ENCODE measurements at places on chromosomes 7 and 10.

DNA sequence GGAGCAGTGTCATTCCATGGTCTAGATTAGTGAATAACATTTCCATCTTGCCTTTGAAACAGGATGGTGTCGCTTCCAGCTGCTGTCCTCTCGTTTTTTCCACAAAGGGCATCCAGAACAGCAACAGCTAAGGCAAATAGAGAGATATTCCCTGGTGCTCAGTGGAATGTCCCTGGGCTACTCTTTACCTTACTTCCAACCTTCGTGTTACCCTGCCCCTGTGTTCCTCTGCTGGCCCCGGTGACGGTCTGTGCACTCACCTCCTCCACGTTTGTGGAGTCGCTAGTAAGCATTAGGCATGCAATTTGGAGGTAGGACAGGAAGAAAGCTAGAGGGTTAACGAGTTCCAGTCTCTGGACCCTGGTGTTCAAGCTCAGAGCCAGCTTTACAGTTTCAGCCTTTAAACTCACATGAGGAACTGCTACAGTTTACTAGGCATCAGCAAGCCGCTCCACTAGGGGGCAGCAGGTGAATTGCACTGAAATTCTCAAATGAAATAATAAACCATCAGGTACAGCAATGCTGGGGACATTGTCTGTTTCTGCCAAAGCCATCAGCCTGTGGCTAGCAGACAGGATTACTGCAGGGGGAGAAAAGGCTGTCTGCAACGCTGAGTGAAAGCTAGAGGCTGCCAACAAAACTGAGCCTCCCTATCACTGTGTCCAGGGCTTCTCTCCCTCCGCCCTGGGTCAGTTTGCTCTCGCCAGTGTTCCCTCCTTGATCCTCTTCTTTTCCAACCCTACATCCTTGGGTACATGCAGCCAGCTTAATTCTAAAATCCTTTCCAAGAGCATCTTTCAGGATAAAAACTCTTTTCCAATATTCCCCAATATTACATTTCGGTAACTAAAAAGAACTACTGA, 9.0 kb downstream of the MRPL32 start:
- H3K4me1 ChIP-seq, result peaks cover 5% of the 10 kb centered on the region
- H3K36me3 ChIP-seq, result peaks cover 7% of the 10 kb centered on the region
- peak; percentile 58 for DNase-seq
- H3K27me3 ChIP-seq, result no peaks in the 10 kb centered on the region

DNA sequence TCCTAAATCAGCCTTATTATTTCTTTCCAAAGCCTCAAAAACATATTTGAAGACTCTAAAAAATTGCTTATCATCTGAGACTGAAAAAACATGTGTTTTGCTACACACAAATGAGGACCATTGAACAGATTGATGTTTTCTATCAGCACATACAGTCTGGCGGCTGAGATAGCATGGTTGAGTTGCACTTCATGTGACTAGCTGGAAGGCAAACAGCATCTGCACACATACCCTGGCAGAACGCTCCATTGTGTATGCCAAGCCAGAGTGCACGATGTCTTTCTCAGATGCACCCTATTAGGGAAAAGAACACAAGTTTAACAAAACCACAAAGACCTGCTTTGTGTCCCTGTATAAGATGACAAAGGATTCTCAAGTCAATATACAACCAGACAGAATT, 33.0 kb downstream of the FAM25A start:
- no peak for DNase-seq
- H3K27me3 ChIP-seq, result no peaks in the 10 kb centered on the region
- H3K36me3 ChIP-seq, result peaks cover 22% of the 10 kb centered on the region

DNA sequence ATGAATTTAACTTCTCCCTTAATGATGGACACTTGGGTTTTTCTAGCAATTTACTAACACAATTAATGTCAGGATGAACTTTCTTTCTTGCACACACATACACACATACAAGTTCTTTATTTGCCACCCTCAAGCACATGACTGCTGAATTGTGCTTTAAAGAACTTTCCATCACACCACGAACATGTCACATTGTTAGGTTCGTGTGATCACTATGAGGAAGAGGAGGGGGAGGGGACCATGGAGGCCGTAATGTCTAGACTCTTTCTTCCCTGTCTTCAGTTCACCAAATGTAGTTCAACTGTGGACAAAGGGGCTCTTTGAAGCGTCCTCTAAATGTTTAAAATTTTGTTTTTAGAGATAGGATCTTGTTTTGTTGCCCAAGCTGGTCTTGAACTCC, 31.0 kb downstream of the NUP42 start:
- no peaks in the 10 kb centered on the region for H3K4me1 ChIP-seq
- no peaks in the 10 kb centered on the region for H3K36me3 ChIP-seq
- H3K4me3 ChIP-seq, result no peak overlapping the region
- H3K27me3 ChIP-seq, result peaks cover 36% of the 10 kb centered on the region
- no peak for DNase-seq

DNA sequence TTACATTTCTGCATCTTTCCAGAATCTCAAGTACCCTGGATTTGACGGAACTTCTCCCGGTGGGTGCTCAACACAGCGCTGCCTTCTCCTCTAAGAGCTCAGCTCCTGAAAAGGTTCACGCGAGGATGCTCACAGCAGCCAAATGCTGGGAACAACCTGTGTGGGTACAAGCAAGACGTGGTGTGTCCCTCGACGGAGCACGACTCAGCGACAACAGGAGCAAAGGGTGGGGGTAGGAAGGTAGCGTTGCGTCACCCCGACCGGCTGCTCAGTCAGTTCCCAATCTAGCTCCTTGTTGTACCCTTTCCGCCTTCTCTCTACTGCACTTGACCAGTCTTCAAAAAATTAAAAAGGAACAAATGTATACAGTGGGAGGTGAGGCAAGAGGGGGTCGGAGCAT, 117.3 kb downstream of the PTPRN2 start:
- H3K36me3 ChIP-seq, result no peaks in the 10 kb centered on the region
- H3K27ac ChIP-seq, result no peak overlapping the region
- DNase-seq, result no peak
- H3K4me1 ChIP-seq, result no peaks in the 10 kb centered on the region
- no peak overlapping the region for H3K4me3 ChIP-seq

- no peak overlapping the region for H3K4me3 ChIP-seq
- no peaks in the 10 kb centered on the region for H3K27me3 ChIP-seq
- H3K4me1 ChIP-seq, result no peaks in the 10 kb centered on the region
- no peak overlapping the region for H3K27ac ChIP-seq
- no peak for DNase-seq
These were observed 130.1 kb downstream of the MALRD1 start for GRCh38 chr10:19178675-19179074.

DNA sequence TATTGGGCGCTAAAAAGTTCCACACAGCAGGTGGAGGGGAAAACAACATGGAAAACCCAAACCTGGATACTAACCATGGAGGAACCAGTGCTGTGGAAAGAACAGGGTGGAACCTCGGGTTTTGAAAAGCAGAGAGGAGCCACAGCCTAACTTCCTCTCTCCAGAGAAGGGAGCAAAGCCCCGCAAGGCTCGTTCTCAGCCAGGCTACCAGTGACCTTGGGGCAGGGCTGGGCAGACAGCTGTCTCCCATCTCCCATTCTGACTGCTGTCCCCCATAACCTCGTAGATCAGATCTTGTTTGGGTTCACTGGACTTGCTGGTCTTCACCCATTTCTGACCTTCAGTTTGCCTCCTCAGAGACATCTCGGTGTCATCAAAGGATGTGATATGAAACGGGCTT, 47.5 kb upstream of the FGFR2 start:
- H3K4me3 ChIP-seq, result no peak overlapping the region
- H3K4me1 ChIP-seq, result no peaks in the 10 kb centered on the region
- H3K27ac ChIP-seq, result no peak overlapping the region
- no peak for DNase-seq

- H3K27ac ChIP-seq, result no peak overlapping the region
- no peaks in the 10 kb centered on the region for H3K27me3 ChIP-seq
- H3K4me1 ChIP-seq, result peaks cover 2% of the 10 kb centered on the region
These were observed 273.7 kb downstream of the CCDC3 start for GRCh38 chr10:12727832-12728215.

DNA sequence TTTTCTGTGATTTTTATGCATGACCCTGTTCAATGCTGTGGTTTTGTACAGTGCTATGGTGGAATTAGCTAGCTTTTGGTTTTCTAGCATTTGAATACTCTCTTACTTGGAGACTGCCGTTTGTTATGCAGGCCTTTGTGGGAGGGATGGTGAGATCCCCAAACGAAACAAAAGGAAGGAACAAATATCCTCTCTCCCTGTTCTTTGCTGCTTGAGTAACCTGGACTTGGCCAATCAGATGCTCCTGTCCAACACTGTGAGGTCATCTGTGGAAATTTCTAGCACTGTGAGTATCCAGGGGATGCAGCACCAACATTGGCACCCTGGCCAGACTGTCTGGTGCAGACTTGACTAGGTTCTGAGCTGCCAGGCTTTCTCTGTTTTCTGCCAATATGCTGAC, 314.4 kb downstream of the ANKRD30A start:
- DNase-seq, result no peak
- no peaks in the 10 kb centered on the region for H3K27me3 ChIP-seq
- H3K4me1 ChIP-seq, result no peaks in the 10 kb centered on the region
- no peak overlapping the region for H3K27ac ChIP-seq

GRCh38 chr7:30165590-30165989, 30.8 kb downstream of the MTURN start:
- no peaks in the 10 kb centered on the region for H3K27me3 ChIP-seq
- H3K36me3 ChIP-seq, result no peaks in the 10 kb centered on the region
- peaks cover 26% of the 10 kb centered on the region for H3K4me1 ChIP-seq
- H3K4me3 ChIP-seq, result no peak overlapping the region
- DNase-seq, result no peak
- H3K27ac ChIP-seq, result no peak overlapping the region

GRCh38 chr10:71684356-71685173, 35.0 kb downstream of the C10orf105 start:
- no peak overlapping the region for H3K27ac ChIP-seq
- DNase-seq, result no peak
- H3K4me3 ChIP-seq, result no peak overlapping the region
- peaks cover 22% of the 10 kb centered on the region for H3K4me1 ChIP-seq
- H3K36me3 ChIP-seq, result no peaks in the 10 kb centered on the region
- peaks cover 4% of the 10 kb centered on the region for H3K27me3 ChIP-seq

- H3K4me3 ChIP-seq, result no peak overlapping the region
- H3K36me3 ChIP-seq, result no peaks in the 10 kb centered on the region
- peaks cover 40% of the 10 kb centered on the region for H3K27me3 ChIP-seq
- DNase-seq, result no peak
These were observed 222.2 kb downstream of the ADRA2A start for GRCh38 chr10:111299037-111299436.

DNA sequence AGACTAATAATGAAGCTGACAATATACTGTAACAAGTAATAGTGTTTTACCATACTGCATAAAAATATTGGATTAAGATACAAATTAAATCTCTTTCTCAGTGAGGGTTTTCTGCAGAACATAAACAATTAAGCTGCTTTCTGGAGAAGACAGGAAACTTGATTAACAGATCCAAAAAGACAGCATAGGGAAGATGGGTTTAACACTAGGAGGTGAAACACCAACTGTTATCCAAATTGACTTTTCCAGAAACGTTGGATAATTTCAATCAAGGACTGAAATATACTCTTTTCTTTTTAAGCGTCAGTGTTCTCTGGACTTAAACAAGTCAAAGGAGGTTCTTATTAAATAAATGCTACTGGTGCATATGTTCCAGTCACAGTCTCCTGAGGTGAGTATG, 45.3 kb upstream of the IMMP2L start:
- H3K4me3 ChIP-seq, result no peak overlapping the region
- DNase-seq, result no peak
- H3K4me1 ChIP-seq, result no peaks in the 10 kb centered on the region
- no peak overlapping the region for H3K27ac ChIP-seq
- no peaks in the 10 kb centered on the region for H3K36me3 ChIP-seq

DNA sequence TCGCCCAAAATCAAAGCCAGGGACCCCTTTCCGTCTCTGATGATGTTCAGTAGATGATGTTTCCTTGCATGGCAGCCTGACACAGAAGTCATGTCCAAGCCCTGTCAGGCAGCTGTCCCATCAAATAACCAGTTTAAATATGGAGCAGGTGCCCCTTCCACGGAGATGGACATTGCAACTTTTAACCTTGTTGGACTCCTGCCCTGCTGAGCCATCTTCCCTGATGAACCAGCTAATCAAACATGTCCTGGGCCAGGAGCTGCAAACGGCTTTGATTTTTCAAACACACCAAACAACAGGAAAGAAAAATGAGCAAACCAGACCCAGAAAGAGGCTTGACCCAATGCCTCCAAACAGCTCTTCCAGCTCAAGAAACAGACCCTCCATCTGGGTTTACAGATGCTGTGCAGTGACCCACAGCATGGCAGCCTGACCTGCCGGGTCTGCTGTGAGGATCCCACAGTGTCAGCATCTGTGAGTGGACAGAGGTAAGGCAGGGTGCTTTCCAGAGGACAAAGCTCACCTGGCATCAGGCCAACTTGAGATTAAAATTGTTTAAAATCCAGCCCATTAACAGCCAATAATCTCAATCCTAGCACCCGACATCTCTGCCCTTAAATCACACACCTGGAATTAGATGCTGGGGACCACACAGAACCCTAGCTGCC, 372.6 kb downstream of the GRID1 start:
- H3K27ac ChIP-seq, result no peak overlapping the region
- no peaks in the 10 kb centered on the region for H3K36me3 ChIP-seq
- H3K4me1 ChIP-seq, result no peaks in the 10 kb centered on the region
- H3K27me3 ChIP-seq, result peaks cover 8% of the 10 kb centered on the region
- H3K4me3 ChIP-seq, result no peak overlapping the region

DNA sequence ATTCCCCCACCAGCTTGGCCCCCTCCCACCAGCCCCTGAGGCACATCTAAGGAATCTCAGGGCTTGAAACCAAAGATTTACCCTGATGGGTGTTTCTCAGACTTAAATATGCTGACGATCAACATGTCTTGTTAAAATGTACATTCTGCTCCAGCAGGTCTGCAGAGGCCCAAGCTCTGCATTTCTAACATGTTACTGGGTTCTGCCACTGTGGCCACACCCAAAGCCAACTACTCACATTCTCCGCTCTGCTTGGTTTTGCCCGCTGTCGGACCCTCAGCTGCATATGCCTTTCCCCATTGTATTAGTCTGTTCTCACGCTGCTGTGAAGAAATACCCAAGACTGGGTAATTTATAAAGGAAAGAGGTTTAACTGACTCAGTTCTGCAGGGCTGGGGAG, 8.9 kb downstream of the PIP4K2A start:
- peak overlapping the region; percentile 77 for H3K4me3 ChIP-seq
- peaks cover 15% of the 10 kb centered on the region for H3K36me3 ChIP-seq
- DNase-seq, result no peak
- peaks cover 89% of the 10 kb centered on the region for H3K4me1 ChIP-seq
- no peaks in the 10 kb centered on the region for H3K27me3 ChIP-seq

GRCh38 chr7:132779164-132779563, 202.9 kb upstream of the PLXNA4 start:
- H3K4me3 ChIP-seq, result no peak overlapping the region
- no peak overlapping the region for H3K27ac ChIP-seq
- H3K27me3 ChIP-seq, result peaks cover 6% of the 10 kb centered on the region
- no peak for DNase-seq

Data from naive B cell (primary cell).